Vagina (tissue), 2 donors: ENCODE measurements at places on chromosomes 1 and 21. TPM values are rescaled to one million over a fixed set of nuclear protein-coding genes. Genes with fewer than 3 reads are reported as not detected.

DNA sequence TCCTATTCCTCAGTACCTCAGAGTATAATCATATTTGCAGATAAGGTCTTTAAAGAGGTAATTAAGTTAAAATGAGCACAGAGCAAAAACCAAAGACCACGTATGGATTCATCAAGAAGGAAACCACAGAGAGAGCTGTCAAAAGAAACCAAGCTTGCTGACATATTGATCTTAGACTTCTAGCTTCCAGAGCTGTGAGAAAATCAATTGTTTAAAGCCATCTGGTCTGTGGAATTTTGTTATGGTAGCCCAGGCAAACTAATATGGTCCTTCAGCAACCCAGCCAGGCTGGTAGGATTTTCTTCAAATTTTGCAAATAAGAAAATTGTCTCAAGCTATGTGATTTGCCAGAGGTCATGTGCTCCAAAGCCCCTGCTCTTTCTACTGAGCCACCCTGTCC lies 62.5 kb downstream of the LRIG2 start:
- no peak for DNase-seq

- DNase-seq, result no peak
Observed at GRCh38 chr1:219345953-219346352, 172.3 kb downstream of the LYPLAL1 start.

GRCh38 chr1:113786069-113786468 lies 26.2 kb downstream of the RSBN1 start:
- no peak for DNase-seq

The TTC39A gene
- 11.5 TPM for total RNA-seq

GRCh38 chr1:188372821-188373220 lies 1544.1 kb downstream of the PLA2G4A start:
- no peak for DNase-seq
